ENCODE measurements at places on chromosomes 3 and 15.

- peak; percentile 34 for DNase-seq
Observed at GRCh38 chr3:45198264-45199260, 27.5 kb downstream of the TMEM158 start.

- DNase-seq = no peak
Observed at GRCh38 chr3:41431386-41431785, 232.1 kb downstream of the CTNNB1 start.

- no peak for DNase-seq
Observed at GRCh38 chr3:61030469-61031035, 220.7 kb downstream of the FHIT start.

DNA sequence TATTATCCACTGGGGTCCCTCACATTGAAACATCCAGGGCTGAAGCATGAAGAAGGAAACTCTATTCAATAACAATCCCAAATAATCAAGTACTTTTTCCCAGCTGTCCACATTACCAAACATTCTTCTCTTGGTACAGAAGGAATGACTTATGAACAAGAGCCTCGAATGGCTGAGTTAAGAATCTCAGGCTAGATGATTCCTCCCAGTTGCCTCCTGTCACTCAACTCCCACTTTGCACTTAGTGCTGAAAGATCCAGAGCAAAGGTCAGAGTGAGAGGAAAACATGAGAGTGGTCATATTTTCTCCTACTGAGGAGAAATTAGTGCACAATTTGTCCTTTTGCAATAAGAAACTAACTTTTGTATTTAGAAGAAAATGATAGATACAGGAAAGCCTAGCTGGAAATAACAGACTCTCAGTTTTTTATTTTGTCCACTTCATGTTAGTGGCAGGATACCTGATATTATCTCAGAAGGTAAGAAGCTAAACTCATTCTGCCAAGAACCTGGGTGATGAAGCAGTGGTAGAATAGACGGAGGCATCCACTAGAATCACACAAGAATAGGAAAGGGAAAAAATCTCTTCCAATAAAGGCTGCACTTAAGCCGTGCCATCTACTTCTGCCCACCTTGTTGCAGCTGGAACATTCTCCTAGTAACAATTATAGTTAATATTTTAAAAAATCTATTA lies 46.2 kb downstream of the GADL1 start:
- no peak for DNase-seq

GRCh38 chr3:66747261-66747660 lies 246.4 kb upstream of the LRIG1 start:
- DNase-seq = no peak

DNA sequence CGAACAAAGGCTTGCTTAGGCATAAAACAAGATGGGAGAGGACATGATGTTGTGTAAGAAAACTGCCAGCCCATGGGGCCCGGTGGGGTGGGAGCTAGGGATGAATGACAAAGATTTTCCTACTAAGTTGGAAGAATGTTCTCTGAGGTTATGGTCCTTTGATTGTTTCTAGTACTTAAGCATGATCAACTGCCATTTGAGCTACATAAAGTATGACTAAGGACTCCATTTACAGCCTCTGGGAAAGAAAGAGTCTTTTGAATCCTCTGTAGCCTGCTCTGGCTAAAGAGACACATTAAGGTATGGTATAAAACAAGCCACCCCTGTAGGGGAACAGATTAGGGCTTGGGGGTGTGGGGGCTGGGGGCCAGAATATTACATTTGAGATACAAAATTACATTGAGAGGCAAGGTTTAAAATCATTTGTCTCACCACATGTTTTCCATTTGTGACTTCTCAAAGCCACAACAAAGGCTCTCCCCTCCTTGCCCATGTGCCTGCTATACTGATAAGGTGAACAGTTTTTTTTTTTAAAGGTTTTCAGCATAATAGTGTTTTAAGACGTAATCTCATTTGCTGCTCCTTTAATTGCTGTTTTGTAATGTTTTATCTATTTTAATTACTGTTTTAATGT lies 323.4 kb downstream of the CHST2 start:
- DNase-seq = no peak

DNA sequence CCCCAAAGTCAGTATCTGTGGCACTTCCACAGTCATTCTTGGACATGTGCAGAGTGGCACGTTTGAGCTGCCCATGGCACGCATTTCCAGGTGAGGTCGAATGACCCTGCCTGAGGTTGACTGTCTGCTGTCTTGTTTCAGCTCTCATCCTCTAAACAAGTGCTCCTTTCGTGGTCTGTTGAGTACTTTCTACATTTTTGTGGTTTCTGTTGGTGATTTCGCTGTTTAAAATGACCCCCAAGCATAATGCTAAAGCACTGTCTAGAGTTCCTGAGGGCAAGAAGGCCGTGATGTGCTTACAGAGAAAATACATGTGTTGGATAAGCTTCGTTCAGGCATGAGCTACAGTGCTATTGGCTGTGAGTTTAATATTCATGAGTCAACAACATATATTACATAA lies 40.0 kb upstream of the SAMMSON start:
- DNase-seq = no peak

GRCh38 chr15:38427380-38427779 lies 26.5 kb upstream of the FAM98B start:
- no peak for DNase-seq

- DNase-seq = peak; percentile 16
Observed at GRCh38 chr3:134235577-134236076, 15.0 kb downstream of the RYK start.

- no peak for DNase-seq
Observed at GRCh38 chr3:1726741-1727140, 371.9 kb upstream of the CNTN4 start.

GRCh38 chr3:46228260-46229242 lies 13.7 kb upstream of the CCR3 start:
- DNase-seq = peak; percentile 82

GRCh38 chr3:127209155-127209839 lies 16.4 kb downstream of the PRR23E start:
- no peak for DNase-seq

- peak; percentile 35 for DNase-seq
Observed at GRCh38 chr3:53195602-53196574, 34.9 kb downstream of the PRKCD start.

- no peak for DNase-seq
Observed at GRCh38 chr3:24548278-24548677, 53.6 kb upstream of the THRB start.

GRCh38 chr3:46724424-46724823 lies 6.8 kb upstream of the PRSS50 start:
- no peak for DNase-seq

DNA sequence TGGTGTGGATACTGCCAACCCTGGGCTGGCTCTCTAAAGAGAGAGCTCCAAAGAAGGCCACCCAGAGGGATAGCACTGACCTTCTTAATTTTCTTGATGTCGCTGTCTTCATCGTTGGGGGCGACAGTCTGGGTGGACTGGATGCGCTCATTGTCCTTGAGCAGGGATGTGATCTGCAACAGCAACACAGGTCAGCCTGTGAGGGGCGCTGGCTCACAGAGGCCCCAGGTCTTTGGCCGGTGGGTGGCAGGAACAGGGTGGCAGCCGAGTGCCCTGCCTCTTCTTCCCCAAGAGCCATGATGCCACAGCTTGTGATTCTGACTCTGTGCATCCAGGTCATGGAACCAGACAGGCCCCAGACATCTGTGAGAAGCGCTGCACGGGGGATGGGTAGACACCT lies 41.2 kb downstream of the RASGRF1 start:
- no peak for DNase-seq

DNA sequence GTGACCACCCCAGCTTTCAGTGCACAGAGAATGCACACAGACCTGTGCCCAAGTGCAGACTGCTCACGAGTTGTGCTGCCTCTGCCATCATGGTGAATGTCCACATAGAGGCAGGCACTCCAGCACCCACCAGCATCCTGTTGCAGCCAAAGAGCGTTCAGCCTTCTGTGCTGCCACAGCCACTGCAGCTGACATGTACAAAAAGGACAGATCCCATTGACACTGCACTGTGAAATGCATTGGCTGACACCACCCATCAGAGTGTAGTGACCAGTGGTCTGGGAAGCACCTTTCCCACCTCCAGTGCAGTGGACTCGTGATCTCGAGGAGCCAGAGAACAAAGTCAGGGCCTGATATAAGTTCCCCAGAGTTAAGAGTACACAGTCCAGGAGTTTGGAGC lies 260.3 kb downstream of the RAP2B start:
- DNase-seq = no peak

- DNase-seq = peak; percentile 92
Observed at GRCh38 chr15:84685304-84685703, 27.3 kb upstream of the NMB start.

DNA sequence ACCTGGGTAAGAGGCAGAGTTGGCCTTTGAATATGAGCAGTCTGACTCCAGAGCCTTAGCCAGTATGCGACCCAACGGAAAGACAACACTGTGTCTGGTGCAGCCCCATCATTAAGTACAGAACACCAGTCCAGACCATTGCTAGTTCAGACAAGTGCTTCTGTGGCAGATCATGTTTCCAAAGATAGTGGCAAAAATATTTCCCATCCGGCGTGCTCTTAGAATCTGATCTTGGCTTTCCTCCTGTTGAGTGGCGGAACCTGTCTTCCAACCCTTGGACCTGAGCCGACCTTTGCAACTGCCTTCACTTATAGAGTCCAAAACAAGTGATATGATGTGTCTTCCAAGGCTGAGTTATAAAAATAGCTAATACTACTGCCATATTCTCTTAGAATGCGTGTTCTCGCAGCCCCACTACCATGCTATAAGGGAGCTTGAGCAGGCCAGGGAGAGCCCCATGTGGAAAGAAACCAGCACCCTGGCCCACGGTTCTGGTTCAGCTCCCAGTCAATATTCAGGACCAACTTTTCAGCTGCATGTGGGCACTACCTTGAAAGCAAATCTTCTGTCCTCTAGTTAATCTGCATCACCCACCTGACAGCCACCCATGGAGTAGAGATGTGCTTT lies 322.4 kb upstream of the SLCO3A1 start:
- no peak for DNase-seq

GRCh38 chr3:31772758-31773473 lies 208.1 kb downstream of the OSBPL10 start:
- DNase-seq = peak; percentile 23

DNA sequence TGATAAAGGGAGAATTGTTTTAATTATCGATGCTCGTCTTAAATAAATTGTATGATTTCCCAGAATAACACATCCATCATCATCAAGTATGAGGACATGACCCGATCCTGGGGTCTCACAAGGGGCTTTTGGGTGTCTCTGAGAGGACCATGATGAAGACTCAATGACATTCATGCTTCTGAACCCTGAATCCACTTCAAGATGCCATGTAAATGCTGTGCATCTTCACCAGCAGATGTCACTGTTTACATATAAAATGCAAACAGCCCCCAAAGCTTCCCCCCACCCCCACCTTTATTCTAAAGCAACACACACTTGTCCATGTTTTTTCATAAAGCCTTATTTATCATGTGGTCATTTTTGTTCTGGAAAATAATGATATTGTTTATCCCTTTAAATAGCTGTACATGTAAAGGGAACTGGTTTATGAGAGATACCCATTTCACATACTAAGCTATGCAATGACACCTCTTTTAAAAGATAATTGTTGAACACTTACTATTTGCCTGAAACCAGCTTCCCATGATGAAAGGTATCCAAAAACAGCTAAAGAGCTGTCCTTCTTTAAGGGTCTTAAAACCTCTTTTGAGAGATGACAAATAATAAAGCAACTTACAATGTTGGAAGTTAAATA lies 69.7 kb upstream of the UBE3A start:
- DNase-seq = peak; percentile 42

Data from epithelial cell of esophagus (primary cell).